Fibroblast of the aortic adventitia (primary cell): ENCODE measurements at places on chromosomes 6 and 20. TPM values are rescaled to one million over a fixed set of nuclear protein-coding genes. Genes with fewer than 3 reads are reported as not detected.

The ADGB gene
- not detected in 2 replicates for total RNA-seq

The WFDC5 gene
- not detected in 2 replicates for total RNA-seq

The CFAP61 gene
- 0.18 TPM in 1 of 2 replicates, not detected in the other for total RNA-seq

The SGK2 gene
- 0.09 TPM in 1 of 2 replicates, not detected in the other for total RNA-seq

The XKR7 gene
- total RNA-seq = not detected in 2 replicates

The INSM1 gene
- not detected in 2 replicates for total RNA-seq

The COL11A2 gene
- total RNA-seq = 0.09 and 0.74 TPM in 2 replicates

The PDE7B gene
- 11.8 and 23.9 TPM in 2 replicates for total RNA-seq

The EPB41L1 gene
- 13.5 and 18.1 TPM in 2 replicates for total RNA-seq

The ESR1 gene
- total RNA-seq = 2.7 and 3.4 TPM in 2 replicates

The PRSS35 gene
- 3.5 and 4.7 TPM in 2 replicates for total RNA-seq

The CTAGE9 gene
- not detected in 2 replicates for total RNA-seq

The RIPOR3 gene
- total RNA-seq = 1.6 and 6.5 TPM in 2 replicates

The MYLIP gene
- total RNA-seq = 12.2 and 36.1 TPM in 2 replicates

The SIRPB2 gene
- not detected in 2 replicates for total RNA-seq

The SIRPG gene
- not detected in 2 replicates for total RNA-seq

The MYCT1 gene
- 0.65 and 2.6 TPM in 2 replicates for total RNA-seq

The SLC17A4 gene
- total RNA-seq = not detected in 2 replicates

The PI16 gene
- total RNA-seq = 1.5 and 6.3 TPM in 2 replicates

The MCUR1 gene
- 7.8 and 12.9 TPM in 2 replicates for total RNA-seq

The HRH3 gene
- not detected in 2 replicates for total RNA-seq

The MEP1A gene
- not detected in 2 replicates for total RNA-seq

The UST gene
- 27.1 and 36.1 TPM in 2 replicates for total RNA-seq

The SLC52A3 gene
- total RNA-seq = not detected in 2 replicates

The SNAP25 gene
- 0.65 and 3.1 TPM in 2 replicates for total RNA-seq

The CCN2 gene
- total RNA-seq = 15.9 and 118 TPM in 2 replicates

The SRSF12 gene
- 0.09 and 0.33 TPM in 2 replicates for total RNA-seq

The MMP24 gene
- 0.16 and 0.81 TPM in 2 replicates for total RNA-seq

The BCAS1 gene
- 0.09 and 2.3 TPM in 2 replicates for total RNA-seq

The PPP1R14C gene
- 2.1 TPM in 1 of 2 replicates, not detected in the other for total RNA-seq

The TRIM38 gene
- 12.0 and 35.3 TPM in 2 replicates for total RNA-seq
